ENCODE measurements at places on chromosomes 7 and 10.

- DNase-seq: no peak
Measured at GRCh38 chr7:106139265-106140251, 27.4 kb upstream of the SYPL1 start.

- DNase-seq: no peak
Measured at GRCh38 chr7:134823400-134823799, 44.0 kb downstream of the CALD1 start.

DNA sequence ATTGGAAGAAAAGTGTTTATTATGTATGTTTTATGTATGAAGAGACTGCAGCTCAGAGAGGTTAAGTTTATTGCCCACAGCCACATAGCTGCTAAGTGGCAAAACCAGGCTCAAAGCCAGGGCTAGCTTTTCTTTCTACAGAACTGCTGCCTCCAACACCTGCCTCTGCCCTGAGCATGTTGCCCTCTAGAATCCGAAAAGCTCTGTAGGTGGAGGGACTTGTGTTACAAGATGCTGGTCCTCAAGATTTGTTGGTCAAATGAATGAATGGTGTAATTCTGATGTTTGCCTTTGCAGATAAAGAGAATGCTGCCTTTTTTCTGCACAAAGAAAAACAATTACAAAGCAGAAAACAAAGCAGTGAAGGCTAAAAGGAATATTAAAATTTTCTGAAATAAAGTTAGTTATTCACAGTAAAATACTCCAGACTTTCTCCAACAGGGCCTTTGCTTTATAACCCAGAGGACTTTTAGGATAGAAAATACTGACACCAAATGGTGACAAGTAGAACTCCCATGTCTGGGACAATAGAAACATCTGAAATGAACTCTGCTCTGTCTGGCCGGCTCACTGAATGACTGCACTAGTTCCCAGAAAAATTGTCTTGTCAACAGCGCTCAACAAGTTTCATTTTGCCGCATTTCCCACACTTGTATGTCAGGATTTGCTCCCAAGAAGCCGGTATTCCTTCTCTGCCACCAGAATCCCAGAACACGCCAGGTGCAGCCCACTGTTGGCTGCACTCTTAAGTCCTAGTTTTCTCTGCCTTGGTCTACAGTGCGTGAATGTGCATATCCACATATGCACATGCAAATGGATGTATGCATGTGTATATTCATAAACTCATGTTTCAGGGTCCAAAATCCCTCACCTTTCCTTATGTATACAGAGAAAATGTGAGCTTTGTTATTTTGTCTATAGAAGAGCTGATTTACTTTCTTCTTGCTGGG is 11.0 kb upstream of the DNTT start:
- peak; percentile 47 for DNase-seq

GRCh38 chr10:22679608-22680007 is 34.8 kb downstream of the PIP4K2A start:
- no peak for DNase-seq

GRCh38 chr10:102408728-102409603 is 9.6 kb downstream of the PSD start:
- DNase-seq: no peak

GRCh38 chr10:24207781-24208611 is 942 bp upstream of the KIAA1217 start:
- no peak for DNase-seq

GRCh38 chr7:69739190-69739589 is 140.9 kb downstream of the AUTS2 start:
- no peak for DNase-seq

GRCh38 chr10:128069351-128070051 is 56.7 kb downstream of the MKI67 start:
- peak; percentile 57 for DNase-seq

GRCh38 chr10:127338399-127339110 is 142.2 kb upstream of the INSYN2A start:
- DNase-seq: no peak

DNA sequence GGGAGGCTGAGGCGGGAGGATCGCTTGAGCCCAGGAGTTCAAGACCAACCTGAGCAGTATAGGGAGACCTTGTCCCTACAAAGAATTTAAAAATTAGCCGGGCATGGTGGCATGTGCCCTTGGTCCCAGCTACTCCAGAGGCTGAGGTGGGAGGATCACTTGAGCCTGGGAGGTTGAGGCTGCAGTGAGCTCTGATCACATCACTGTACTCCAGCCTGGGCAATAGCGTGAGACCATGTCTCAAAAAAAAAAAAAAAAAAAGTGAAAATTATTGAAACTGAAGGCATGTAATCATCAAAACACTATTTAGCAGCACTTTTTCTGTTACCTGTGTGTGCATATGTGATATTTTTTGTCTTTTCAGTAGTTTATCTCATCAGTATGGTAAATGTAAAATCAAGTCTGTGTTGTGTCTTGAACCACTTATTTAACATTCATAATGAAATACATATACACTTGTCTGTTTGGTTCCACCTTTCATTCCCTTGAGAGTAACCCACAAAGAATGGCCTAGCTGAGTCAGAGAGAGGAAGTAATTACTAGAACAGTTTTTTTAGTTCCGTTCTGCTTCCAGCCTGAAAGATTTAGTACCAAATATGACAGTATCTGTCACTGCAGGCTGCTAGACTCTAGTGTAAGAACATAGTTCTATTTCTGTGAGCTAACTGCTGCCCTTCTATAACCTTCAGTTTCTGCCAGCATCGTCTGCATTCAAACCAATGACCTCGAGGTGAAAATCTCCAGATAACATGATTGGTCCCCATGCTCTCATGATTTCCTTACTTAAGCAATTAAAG is 68.6 kb downstream of the MMRN2 start:
- no peak for DNase-seq

GRCh38 chr10:110323503-110323902 is 18.8 kb upstream of the SMNDC1 start:
- DNase-seq: no peak

- no peak for DNase-seq
Measured at GRCh38 chr7:138350701-138351357, 109.2 kb upstream of the TRIM24 start.

Measured in HCT116 (cell line).